ENCODE measurements at places on chromosomes 1 and 21.

GRCh38 chr1:25621876-25622275 is 5.3 kb downstream of the MAN1C1 start:
- DNase-seq = no peak

DNA sequence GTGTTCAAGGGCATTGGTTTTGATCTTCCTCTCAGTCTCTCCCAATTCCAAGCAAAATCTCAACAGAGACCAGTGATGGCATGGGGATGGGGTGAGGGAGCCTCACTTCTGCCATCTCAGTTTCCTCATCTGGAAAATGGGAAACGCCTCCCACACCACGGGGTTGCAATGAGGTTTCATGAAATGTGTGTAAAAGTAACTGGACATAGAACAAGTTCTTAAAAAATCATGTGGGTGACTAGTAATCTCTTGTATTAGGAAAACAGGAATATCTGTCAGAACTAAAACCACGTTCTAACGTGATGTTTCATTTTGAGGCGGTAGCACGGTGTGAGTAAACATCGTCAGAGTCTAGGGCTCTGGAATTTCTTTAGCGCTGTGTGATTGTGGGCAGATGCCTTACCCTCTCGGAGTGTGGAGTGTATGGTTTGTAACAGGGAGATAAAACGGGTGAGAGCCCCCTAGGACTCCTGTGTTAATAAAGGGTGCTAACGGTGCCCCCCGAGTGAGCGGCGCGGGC is 55.5 kb upstream of the DNAJC6 start:
- DNase-seq = no peak

DNA sequence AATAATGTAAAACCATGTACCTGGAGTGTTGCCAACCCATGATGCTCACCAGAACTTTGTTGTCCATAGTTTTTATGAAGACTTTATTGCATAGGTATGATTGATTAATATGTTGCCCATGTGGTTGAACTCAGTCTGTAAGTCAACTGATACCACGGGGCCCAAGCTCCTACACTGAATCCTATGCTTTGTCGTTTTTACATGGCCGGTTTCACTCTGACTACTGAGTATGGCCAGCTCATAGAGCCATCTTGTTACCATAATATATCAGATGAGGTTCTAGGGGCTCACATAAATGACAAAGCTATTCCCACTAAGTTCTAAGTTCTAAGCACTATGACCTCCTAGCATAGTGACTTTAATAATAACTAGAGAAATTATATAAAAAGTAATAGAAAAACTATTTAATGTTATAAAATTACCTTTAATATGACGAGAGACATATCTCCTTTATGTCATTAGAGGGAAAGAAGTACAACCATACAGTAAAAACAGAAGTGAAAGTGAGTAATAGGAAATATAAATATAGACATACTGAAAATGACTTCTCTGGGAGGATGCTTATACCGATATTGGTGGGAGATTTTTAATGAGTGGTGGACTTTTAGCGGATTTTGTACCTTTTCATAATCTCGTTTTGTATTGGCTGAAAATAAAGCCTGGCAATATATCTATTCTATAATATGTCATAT is 983.4 kb upstream of the PRMT6 start:
- no peak for DNase-seq

DNA sequence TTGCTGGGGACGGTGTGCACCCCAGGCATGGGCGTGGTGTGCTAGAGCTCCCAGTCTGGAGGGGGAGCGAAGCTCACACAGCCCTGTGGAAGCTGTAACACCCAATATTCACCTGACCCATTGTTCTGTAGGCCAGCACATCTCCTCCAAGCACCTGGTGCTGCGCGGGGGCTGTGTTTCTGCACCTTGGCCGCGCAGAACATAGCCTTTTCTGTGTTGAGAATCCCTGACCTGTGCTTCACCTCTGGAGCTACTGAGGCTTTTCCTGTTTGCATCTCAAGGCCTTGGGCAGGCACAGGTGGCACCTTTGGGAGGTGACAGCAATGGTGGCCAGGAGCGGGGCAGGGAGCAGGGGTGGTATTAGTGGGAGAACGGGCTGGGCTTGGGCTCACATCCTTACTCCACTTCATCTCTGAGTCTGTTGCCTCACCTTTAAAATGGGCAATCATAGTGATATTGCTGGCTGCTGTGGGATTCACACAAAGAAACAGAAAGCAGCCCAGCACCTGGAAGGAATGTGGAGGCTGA is 343.9 kb upstream of the AJAP1 start:
- DNase-seq = no peak

GRCh38 chr1:46613661-46614603 is 2.7 kb downstream of the MOB3C start:
- DNase-seq = no peak

DNA sequence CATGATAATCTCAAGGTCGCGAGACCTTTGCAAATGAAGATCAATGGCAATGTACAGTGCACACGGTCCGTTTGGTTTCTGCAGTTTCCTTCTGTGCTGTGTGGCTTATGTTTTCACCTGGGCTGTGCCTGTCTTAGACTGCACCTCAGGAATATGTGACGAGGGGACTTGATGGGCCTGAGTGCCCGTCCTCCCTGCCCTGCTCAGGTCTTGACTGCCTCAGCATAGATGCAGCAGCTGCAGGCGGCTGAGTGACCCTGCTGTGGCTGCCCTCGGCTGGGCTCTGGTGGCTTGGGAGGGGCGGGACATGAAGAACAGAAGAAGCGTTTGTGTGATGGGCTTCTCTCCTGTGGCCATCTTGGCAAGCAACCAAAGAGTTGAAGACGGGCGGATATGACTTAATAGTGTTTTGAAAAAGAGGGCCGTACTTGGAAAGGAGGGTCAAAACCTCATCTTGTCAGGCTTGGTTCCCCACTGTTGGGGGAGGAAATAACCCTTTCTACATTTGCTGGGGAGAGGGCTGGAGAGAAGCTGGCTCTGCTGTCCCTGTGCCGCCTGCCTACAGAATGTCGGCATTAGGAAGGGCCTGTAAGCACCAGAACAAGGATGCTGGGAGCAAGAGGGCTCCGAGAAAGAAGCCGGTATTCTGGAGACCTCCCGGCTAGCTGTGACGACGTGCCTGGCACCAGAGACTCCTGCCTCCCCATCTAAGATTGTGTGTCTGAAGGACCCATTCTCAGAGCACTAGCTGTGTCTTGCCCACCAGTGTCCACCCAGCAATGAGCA is 7.1 kb downstream of the MYBPHL start:
- DNase-seq = no peak

GRCh38 chr1:209743145-209743482 is 12.7 kb upstream of the TRAF3IP3 start:
- DNase-seq = peak; percentile 43

DNA sequence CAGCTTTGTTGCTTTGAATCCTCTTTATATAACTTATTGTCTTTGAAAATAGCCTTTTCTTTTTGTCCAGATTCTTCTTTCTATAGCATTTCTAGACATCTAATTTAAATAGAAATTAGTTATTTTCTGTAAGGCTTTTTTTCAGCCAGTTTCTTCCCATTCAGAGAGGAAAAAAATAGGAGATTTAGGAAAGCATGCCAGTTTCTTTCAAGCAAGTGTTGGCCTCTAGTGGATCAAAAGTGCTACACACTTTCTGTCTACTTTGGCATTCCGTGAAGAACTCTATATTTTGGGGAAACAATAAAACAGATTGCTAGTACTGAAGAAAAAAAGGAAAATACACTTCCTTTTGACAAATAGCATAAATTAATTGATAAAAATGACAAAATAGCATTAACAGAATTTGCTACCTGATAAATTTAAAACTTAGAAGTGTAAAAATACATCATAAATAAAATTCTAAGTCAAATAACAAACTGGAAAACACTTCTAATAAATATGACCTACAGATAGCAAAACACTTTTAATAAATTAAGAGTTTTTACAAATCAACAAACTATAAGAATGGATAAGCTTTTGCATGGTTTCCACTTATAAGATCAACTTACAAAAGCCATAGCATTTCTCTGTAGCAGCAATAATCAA is 13.1 kb upstream of the EXO1 start:
- peak; percentile 12 for DNase-seq

GRCh38 chr1:225919906-225920305 is 4.1 kb downstream of the PYCR2 start:
- DNase-seq = peak; percentile 18

DNA sequence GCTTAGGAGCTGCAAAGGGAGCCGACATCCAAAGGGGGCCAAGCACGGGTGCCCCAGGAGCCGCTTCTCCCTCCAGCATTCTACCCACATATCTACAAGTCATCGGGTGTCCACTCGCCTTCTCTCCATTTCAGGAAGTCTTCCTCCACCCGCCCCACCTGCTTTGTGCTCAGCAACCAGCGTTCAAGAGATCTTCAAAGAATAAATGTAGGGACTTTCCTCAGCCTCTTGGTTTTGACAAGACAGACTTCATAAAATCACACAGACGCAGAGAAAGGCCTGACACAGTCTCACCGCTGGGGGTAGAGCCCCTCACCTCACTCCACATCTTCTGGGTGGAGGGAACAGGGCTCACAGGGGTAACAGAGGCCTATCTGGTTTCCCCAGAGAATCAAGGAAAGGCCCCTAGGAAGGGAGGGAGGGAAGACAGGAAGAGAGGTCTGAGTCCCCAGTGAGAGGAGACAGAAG is 49.5 kb downstream of the SSBP3 start:
- no peak for DNase-seq

DNA sequence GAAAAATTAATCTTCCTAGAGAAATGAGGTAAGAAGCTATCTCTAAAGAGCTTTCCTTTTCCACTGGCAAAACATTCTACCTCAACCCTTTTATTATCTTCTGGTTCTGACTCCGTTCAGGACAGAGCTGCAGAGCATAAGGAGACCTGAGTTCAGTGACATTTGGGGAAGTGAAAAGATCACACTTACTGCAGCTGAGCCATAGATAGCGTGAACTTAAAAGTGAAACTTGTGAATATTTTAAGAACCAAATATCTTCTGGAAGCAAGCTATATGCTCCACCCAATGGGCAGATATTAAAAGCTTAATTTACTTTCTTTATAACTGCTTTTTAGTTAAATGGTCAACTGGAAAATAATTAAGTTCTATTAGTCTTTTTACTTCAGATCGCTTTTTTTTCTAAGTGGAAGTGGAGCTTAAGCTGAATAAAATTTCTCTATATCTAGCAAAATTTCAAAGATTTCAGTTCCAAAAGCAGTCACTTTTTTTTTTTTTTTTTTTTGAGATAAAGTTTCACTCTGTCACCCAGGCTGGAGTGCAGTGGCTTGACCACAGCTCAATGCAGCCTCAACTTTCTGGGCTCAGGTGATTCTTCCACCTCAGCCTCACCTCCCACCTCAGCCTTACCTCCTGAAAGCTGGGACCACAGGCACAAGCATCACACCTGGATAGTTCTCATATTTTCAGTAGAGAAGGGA is 11.9 kb downstream of the PTPN22 start:
- no peak for DNase-seq

DNA sequence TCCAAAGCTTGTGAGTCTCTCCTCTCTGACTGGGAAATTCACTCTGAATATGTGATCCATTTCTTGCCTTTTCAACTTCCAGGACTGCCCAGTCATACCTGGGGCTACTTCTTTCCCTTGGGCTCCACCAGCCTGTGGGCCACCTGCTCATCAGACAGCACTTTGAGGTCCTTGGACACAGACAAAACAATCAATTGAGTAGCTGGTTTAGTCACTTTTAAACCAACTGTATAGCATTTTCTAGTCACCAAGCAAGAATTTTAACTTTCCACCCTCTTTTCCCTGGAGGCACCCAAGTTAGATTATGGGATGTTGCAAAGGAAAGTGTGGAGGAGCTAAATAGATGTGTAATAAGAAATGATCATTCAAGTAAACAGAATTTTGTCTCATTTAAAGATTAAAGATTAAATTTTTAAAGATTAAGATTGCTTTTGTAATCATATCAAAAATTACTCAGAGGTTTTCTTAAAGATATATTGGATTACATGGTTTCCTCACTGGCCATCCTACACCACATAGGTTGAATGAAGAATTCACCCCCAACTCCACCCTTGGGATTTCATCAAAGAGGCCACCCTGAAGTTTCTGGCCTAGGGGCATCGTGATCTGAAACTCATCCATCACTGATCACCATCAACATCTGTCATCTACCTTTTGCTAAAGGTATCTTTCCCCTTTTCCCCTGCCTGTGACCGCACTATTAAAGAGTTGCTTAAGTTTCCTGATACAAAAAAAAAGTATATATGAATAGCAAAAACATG is 219.2 kb upstream of the NR5A2 start:
- DNase-seq = no peak

DNA sequence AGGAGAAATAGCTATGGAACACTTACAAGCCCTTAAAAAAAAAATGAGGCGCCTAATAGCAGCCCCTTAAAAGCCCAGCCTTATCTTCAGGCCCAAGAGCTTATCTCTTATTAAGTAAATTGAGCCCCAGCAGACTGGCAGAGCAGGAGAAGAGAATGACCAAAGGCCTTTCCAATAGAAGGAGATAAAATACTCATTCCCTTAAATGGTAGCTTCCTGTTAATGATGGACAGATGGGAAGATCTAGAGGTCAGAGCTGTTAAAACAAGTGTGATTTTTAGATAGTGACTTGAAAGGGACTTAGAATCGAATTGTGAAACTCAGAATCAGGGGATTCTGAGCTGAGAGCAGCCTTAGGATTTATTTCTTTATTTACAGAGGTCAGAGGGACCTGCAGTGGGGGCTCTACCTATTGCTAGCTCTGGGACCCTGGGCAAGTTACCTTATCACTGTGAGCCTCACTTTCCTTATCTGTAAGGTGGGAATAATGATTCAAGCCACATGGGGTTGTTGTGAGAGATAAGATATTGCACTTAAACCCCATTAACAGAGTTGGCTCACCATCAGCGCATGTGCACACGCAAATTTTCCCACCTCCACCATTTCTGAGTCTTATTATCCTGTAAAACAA is 101.3 kb upstream of the C8B start:
- DNase-seq = no peak

- no peak for DNase-seq
These were observed 59.9 kb downstream of the UBE2U start for GRCh38 chr1:64263335-64263734.

- DNase-seq = no peak
These were observed 79.6 kb upstream of the SLFNL1 start for GRCh38 chr1:41101076-41101475.

DNA sequence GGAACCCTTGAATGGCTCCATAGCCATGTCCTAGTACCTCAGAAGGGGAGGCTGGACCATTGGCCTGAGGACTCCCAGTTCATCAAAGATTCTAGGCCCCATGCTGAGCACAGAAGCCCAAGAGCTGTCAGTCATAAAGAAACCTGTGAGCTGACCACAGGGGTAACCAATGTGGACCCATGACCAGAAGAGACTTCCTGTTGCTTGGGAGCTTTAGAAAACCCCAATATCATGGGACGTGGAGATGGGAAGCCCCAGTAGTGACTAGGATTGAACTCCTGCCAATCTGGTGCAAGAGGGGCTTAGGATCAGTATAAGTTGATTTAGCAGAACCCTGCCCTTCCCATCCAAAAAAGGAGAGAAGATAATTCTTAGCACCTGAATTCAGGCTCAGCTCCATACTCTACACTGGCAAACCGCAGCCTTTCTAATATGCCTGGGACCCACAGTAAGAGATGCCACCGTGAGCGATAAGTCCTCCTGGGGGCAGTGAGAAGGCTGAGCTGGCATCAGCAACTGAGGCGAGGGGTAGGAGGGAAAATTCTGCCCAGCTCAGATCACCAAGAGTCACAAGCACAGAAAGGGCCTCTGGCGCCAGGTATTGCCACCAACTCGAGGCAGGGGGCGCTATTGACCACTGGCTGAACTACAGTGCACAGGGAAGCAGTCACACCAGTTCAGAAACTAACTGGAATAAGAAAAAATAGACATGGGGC is 108.9 kb downstream of the CAPN8 start:
- peak; percentile 40 for DNase-seq

GRCh38 chr1:65769636-65770035 is 23.1 kb upstream of the PDE4B start:
- no peak for DNase-seq

- no peak for DNase-seq
These were observed 20.7 kb downstream of the LHX9 start for GRCh38 chr1:197937892-197938291.

- DNase-seq = no peak
These were observed 3.7 kb upstream of the IRF6 start for GRCh38 chr1:209809611-209810010.
